Activated T-helper 1 cell treated with anti-CD3 and anti-CD28 coated beads, Interleukin-2, amount 50 U/mL, for 16 hours (primary cell): ENCODE measurements at places on chromosomes 2 and 18.

DNA sequence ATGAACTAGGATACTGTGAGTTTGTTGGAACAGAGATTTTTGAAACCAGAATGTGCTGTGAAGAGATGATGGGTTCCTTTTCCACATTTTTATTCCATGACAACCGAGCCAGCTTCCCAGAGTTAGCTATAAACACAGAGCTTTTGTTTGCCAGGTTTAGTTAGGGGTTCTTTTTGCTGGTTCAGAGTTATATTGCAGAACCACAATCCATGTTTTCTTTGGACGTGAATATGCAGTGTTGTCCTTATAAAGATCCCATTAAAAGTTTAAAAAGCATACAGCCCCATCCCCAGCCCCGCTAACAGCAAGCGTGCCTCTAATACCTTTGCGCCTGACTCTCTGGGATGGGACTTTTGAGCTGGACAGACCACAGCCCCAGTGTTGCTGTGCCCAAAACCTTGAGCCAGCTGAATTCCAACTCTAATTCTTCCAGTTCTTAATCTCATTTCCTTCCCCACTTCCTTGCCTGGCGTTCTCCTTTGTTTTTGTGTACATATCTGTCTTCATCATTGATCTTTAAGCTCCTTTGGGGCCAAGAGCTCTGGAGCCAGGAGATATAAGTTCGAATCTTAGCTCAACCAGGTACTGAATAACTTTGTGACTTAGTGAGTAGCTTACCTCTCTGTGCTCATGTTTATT, 72.3 kb downstream of the SPATS2L start:
- DNase-seq: no peak

GRCh38 chr2:22694856-22695255, 690.1 kb upstream of the KLHL29 start:
- no peak for DNase-seq

GRCh38 chr2:3801506-3801905, 98.1 kb downstream of the DCDC2C start:
- DNase-seq: no peak

GRCh38 chr2:238710787-238711186, 137.1 kb upstream of the TWIST2 start:
- DNase-seq: no peak

GRCh38 chr2:144834363-144834762, 314.4 kb upstream of the ZEB2 start:
- no peak for DNase-seq

GRCh38 chr2:241514986-241515737, 6.8 kb upstream of the STK25 start:
- DNase-seq: no peak

- no peak for DNase-seq
These were observed 87.4 kb upstream of the KLF7 start for GRCh38 chr2:207252979-207253645.

- DNase-seq: no peak
These were observed 173.0 kb downstream of the CTIF start for GRCh38 chr18:48711651-48712486.

DNA sequence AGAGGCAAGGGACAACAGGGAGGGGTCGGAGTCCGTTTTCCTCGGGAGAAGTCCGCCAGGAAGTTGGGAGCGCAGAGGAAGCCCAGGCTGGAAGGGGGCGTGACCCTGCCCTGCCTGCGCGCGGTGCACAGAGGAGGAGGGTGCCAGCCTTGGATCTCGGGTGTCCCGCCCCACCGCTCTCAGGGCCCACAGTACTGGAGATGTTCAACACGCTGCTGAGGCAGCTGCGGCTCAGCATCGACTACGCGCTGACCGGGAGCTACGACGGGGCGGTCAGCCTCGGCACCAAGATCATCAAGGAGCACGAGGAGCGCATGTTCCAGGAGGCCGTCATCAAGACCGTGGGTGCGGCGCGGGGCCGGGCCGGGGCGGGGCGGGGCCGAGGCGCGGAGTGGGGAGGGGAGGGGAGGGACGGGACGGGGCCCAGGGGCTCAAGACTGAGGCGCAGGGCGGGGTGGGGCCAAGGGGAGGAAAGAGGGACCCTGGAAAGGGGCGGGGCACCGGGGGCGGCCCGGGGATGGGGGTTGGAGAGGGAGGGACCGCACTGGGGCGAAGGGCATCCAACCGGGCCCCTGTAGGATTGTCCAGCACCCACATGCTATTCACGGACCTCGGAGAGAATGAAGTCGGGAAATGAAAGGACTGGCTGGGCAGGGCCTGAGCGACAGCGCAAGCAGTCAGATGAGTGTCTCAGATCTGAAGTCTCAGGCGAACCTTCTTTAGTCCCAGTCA, 36.6 kb downstream of the POMC start:
- no peak for DNase-seq

DNA sequence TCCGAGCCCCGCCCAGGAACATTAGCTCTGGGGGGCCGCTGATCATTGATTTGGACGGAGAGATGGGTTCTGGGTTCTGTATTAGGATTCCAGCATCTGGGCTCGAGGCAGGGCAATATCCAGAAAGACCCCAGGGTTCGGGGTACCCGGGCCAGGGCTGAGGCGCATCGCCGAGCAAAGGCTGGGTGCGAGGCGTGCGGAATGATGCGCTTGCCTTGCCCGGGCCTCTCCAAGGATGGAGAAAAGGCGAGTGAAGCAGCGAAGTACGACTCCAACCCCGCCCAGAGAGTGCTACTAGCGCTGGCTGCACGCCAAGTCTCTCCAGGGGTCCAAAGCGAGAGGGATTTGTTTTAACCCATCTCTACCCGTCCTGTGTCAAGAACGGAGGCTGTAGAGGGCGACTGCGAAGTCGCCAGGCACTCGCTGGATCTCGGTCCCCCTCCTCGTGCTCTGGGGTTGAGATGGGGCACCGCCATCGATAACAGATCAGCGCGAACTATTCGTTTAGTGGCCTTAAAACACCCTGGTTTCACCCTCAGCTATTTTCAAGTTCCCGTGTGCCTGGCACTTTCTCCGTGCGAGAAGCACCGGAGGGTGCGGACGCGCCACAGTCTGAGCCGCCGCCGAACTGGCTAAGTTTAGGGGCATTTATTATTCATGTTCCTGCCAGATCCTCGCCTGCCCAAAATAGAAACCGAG, 1.9 kb downstream of the ADCYAP1 start:
- DNase-seq: no peak

GRCh38 chr18:57057890-57058289, 89.0 kb upstream of the BOD1L2 start:
- DNase-seq: no peak

- no peak for DNase-seq
These were observed 652.7 kb downstream of the DCDC2C start for GRCh38 chr2:4356109-4356508.

DNA sequence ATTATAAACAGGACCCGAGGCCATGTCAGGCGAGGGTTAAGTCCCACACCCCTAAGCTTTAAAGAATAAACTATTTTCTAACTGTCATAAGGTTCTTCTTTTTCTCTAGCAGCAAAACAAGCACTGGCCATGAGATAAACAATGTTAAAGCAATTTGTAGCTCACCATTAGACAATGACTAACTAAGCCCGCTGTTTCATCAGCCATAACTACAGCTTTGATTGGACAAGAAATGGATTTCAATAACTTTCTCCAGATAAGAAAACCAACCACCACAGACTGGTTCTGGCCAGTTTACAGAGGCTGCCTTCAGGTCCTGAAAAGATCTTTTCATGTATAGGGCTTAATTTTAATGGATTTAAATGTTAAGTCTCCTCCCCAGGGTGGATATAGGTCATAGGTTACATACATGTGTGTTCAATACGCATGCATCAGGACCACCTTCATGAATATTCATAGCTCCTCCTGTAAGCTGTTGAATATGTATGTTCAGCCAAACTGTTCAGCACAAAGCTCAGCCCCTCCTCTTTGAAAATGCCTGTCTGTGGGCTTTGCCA, 108.7 kb upstream of the RAB6C start:
- no peak for DNase-seq

- no peak for DNase-seq
These were observed 28.8 kb downstream of the SNORC start for GRCh38 chr2:232898592-232899543.

GRCh38 chr2:61249521-61250071, 87.6 kb downstream of the C2orf74 start:
- DNase-seq: no peak

GRCh38 chr2:110099471-110100225, 16.0 kb downstream of the MALL start:
- DNase-seq: no peak

DNA sequence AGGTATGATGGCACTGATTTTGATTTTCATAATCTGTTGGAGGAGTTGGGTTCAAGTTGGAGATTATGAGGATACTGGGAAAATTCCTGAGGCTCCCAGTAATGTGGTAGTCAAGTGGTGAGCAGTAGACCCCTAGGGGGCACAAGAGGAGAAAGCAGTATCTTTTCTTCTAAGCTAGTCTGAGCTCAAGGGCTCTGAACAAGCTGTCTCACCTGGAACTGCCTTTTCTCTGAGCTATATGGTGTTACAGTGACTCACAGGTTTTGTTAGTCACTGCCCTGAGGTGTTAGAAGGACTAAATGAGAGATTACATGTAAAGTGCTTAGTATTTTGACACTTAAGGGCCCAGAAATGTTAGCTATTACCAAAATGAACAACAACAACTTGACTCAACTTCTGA, 42.2 kb downstream of the CD302 start:
- no peak for DNase-seq

DNA sequence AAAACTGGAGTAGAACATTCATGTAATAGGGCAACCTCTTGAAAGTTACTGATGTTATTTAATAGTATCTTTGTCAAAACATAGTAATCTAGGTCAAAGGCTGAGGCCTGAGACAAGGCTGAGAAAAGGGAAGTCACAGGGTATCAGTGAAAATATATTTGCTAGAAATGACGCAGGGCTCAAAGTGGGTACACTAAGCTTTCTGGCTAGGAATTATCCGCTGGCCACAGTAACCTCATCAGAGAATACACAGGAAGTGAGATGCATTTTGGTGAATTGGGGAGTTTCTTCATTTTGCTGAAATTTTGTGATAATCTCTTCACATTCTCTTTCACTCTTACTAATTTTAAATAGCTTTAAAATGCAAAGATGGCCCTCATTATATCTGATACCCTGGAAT, 206.8 kb downstream of the OTX1 start:
- no peak for DNase-seq

GRCh38 chr18:79136742-79137141, 67.5 kb downstream of the ATP9B start:
- DNase-seq: no peak

DNA sequence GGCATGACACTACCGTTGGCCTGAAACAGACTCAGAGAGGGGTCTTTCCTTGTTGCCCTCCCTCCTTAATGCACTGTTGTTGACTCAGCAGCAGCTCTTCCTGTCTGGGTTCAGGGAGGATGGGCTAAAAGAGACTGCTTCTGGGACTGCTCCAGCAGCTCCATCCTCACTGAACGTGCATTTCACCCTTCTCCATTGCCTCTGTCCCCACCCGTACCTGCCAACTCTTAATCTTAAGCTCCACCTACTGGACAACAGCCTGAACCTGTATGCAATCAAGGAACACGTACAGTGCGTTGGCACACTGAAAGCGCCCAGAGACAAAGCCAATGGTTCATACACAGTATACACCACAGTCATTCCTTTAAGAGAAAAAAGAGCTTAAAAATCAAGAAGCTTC, 230.8 kb upstream of the RAB6C start:
- DNase-seq: no peak

DNA sequence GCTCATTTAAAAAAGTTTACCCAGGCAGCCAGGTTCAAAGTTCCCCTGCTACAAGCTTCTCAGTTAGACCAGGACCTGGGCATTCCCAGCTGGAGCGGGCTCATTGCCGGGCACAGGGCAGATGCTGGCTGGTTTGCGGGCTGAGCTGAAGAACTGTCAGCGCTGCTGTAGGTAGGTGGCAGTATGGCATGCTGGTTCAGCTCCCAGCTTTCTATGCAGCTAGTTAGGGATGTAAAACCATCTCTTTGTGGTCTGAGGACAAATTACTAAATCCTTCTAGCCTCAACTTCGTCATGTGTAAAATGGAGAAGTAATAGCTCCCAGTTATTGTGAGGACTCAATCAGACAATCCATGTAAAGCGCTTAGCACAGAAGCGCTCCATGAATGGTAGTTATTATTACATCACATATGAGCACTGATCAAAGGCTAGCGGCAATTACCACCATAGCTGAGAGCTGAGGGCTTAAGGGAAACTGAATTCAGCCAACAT, 2.4 kb upstream of the LDLRAD4 start:
- peak; percentile 20 for DNase-seq

- DNase-seq: no peak
These were observed 410.5 kb upstream of the CNTNAP5 start for GRCh38 chr2:123614596-123614995.

DNA sequence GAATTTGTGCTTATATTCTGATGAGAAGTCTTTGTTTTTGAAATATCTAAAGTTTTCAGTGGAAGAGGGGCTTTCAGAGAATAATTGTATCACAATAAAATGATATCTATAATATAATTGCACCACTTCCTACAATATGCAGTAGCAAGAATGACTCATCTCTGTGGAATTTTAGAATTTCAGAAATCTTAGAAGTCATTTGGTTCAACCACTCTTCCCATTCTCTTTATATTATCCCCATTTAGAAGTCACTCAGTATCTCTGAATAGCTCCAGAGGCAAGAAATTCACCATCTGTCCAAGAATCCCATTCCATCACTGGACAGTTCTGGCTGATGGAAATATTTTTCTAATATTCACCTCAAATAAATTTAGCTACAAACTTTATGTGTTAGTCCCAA, 59.3 kb upstream of the CCDC68 start:
- DNase-seq: no peak

DNA sequence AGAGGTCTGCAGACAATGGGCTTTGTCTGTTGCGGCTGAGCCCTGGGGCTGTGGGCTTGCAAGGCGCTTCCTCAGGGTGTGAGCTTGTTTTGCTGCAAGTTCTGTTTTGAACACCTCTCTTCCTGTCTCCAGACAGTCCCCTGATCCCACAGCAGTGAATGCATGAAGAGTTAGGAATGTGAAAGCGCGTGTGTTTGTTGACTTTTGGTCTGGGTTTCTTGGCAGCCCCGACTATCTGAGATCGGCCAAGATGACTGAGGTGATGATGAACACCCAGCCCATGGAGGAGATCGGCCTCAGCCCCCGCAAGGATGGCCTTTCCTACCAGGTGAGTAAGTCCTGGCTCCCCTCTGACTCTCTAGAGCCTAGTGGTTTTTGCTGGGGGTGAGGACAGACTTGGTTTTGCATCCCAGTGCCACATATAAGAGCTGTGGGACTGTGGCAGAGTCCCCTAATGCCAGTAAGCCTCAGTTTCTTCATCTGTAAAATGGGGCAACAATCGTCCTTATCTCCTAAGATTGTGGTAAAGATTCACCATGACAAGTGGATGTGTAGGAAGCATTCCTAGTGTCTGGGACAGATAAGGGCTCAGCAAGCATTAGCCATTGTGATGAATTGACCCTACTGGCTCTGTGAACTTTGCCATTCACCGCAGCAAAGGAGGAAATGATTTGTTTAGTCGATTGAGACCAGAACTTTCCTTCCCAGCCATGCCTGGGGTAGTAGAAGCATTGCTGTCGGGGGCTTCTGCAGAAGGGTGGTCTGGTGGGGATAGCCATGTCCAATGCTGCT, 3.0 kb downstream of the LBH start:
- DNase-seq: no peak

- no peak for DNase-seq
These were observed 114.6 kb downstream of the ACVR1 start for GRCh38 chr2:157761520-157761919.

- no peak for DNase-seq
These were observed 105.5 kb downstream of the UGGT1 start for GRCh38 chr2:128196471-128196931.
